ENCODE measurements at places on chromosomes 12 and 14.
A peak's percentile ranks its signal among the peaks of the same experiment; 100 is the strongest.

DNA sequence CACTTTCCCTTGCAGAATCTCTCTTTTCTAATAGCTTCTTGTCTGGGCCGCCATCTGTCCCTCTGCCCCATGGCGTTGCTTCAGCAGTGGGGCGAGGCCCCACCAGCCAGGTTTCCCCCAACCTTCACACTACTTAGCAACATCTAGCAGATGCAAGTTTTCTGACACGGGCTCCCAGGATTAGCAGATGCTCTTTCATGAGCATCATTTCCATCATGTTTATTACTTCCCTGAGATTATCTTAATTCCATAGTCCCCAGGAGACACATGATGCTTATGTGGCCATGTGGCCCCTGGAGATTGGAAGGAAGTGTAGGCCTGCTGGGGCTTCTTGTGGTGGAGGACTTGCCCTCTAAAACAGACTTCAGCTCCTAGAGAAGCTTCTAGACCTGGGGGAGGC lies 102.0 kb upstream of the MYL2 start:
- no peak for DNase-seq

GRCh38 chr14:102940729-102941362 lies 18.4 kb downstream of the AMN start:
- no peak for DNase-seq

DNA sequence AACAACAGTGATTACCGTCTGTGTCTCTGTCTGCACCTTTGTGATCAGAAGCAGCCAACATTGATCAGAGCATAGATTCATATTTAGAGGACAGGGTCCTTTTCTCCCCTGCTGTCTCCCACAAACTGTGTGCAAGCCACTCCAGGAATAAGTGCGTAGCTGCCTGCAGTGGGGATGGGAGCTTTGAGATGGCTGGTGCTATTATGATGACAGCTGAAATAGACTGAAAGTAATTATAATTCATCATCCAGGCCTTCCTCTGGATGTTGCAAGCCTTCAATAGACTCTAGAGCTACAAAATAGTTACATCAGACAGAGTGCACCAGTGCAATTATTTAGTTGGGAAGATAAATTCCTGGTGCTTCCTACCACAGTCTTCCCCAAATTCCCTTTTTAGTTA lies 68.1 kb downstream of the BORCS5 start:
- DNase-seq: no peak

GRCh38 chr14:81981307-81981675 lies 447.6 kb upstream of the SEL1L start:
- no peak for DNase-seq

DNA sequence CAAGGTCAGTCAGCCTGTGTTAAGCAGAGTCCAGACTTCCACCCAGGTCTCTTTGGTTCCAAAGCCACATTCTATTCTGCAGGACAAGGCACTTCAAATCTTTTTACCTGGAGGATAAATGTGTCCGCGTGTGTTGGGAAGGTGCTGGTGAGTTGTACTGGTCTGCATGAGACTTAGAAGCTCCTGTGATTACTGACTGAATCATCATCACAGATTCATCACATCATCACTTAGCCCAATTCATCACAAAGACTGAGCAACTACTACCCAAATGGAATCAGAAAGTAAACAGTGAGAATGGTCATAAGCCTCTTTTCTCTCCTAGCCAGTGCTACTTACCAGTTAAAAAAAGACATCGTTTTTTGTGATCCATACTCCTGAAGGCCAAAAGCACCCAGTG lies 5.3 kb downstream of the SLC15A5 start:
- no peak for DNase-seq

GRCh38 chr12:8722286-8722800 lies 24.6 kb downstream of the RIMKLB start:
- no peak for DNase-seq

GRCh38 chr12:67202011-67202677 lies 67.0 kb upstream of the CAND1 start:
- DNase-seq: no peak

- DNase-seq: no peak
Observed at GRCh38 chr12:52362118-52362726, 5.1 kb downstream of the KRT85 start.

- no peak for DNase-seq
Observed at GRCh38 chr14:85934886-85935254, 404.9 kb downstream of the FLRT2 start.

- DNase-seq: no peak
Observed at GRCh38 chr12:6536894-6537579, 2.7 kb downstream of the GAPDH start.

DNA sequence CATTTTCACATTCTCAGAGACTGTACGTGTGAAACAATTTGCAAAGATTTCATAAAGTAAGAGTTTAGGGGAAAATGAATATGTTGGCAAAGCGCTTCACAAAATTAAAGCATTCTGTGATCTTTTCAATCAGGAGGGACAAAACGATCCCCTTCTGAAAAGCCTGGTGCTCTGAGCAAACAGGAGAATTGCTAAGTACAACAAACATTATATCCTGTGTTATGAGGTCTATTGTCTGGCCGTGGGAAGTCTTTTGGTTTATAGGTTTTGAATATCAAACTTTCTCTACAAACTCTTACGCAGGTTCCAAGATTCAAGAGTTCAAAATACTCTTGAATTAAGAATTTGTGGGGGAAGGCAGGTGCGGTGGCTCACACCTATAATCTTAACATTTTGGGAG lies 7.2 kb upstream of the FOXN3 start:
- DNase-seq: no peak

GRCh38 chr12:83149987-83150386 lies 463.3 kb downstream of the TMTC2 start:
- no peak for DNase-seq

DNA sequence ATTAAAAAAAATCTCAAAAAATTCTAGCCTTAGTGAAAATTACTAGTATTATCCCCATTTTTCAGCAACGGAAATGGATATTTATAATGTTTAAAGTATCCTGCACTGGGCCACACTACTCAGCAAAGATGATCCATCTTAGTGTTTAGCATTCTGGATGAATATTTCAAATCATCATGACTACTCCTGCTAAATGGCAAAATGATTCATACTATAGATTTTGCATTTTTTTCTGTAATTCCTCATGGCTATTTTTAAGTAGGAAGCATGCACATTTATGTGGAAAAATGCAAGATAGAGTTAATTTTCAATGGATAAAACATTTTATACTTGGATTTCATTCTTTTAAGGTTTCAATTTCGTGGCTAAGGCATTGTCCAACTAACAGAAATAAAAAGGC lies 59.6 kb downstream of the LRFN5 start:
- no peak for DNase-seq

GRCh38 chr14:20805485-20805884 lies 2.8 kb upstream of the RNASE1 start:
- DNase-seq: no peak

- no peak for DNase-seq
Observed at GRCh38 chr12:108857158-108857407, 300 bp downstream of the SSH1 start.

DNA sequence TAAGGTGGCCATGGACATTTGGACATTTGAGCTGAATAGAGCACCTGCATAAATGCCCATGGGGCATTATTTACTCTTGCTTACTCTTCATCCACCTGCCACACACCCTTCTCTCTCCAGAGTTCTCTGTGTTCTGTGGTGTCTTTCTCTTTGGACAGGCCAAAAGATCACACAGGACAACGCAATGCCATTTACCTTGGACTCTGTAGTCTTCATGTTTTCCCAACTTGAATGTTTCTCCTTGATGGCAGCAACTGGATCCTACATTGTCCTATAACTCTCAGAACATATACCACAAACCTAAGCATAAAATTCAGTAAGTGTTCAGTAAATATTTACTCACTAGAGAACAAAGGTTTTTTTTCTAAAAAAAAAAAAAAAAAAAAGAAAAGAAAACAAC lies 41.7 kb upstream of the PTHLH start:
- no peak for DNase-seq

GRCh38 chr12:14510574-14510973 lies 57.1 kb downstream of the PLBD1 start:
- DNase-seq: no peak

DNA sequence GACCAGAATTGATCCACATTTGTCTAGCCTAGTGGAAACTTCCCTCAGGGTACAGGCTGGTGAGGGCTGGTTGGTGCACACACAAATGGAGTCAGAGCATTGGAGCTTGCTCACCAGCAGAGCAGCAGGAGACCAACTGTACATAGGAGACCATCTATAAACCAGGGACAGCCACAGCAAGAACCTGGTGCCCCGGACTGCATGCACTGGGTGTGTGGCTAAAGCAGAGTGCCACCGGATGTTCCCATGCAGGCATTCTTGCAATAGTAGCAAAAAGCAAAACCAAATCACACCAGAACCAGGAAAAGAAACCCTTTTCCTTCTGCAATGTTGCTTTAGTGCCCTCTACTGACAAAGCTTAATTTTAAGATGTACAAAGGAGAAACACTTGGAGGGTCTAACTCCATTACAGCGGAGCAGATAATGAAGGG lies 136.4 kb downstream of the MDGA2 start:
- no peak for DNase-seq

DNA sequence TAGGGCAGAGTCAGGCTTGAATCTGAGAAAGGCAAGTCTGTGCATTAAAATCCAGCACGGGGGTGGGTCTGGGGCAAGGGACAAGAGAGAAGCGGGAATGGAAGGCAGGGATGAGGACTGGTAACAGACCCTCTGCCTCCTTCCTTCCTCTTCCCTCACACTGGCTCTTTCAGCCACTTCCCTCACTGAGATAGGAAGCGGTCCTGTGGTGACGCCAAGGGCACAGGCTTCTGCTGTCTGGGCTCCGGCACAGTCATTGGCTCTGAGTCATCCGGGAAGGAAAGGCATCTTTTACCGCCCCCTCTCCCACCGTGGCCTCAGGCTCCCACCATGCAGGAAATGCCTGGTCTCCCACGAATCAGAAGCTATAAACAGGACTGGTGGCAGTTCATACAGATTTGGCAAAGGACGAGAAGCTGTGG lies 70.2 kb downstream of the ETV6 start:
- peak; percentile 40 for DNase-seq

- no peak for DNase-seq
Observed at GRCh38 chr14:72706485-72706884, 187.4 kb downstream of the DPF3 start.

DNA sequence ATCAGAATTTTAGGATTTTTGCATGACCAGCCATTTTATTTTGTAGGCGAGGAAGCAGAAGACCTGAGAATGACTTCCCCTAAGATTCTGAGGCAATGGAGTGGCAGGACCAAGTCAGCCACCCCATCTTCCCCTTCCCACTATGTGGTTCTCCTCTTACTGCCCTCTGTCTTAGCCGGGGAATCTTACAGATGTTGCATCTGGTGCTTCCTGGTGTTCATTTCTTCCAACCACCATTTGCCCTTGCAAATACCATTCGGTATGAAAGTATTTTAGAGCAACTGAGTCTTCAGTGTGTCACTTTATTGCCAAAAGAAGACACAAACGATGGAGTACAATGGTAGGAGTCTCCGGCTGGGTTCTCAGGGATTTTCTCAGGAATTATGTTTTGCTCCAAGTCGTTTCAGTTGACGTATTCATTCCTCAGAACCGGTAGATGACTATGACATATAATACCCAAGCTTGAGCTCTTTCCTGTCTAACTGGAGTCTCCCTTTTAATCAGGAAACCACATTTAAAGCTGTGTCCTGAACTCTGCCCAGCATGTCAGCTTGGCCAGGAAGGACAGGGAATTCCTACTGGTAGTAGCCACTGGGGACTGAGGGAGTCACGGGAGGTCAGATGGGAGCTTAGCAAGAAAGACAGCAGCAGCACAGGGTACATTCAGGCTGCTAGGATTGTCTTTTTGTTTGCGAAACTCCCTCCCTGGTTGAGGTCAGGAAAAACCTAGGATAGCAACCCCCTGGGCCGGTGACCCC lies 87.0 kb downstream of the SAMD4A start:
- DNase-seq: no peak

GRCh38 chr12:132444957-132445883 lies 44.7 kb upstream of the FBRSL1 start:
- DNase-seq: peak; percentile 71

DNA sequence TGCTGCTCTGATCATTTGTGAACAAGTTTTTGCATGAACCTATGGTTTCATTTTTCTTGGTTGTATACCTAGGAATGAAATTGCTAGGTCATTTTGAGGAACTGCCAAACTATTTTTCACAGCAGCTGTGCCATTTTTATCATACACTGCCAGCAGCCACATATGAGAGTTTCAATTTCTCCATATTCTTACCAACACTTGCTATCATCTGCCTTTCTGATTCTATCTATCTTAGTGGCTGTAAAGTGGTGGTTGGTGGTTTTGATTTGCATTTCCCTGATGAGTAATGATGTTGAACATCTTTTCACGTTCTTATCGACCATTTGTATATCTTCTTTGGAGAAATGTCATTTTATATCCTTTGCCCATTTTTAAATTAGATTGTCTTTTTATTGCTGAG lies 146.1 kb downstream of the C12orf75 start:
- no peak for DNase-seq

GRCh38 chr12:19412844-19413243 lies 26.4 kb upstream of the AEBP2 start:
- DNase-seq: no peak

- DNase-seq: no peak
Observed at GRCh38 chr12:132279184-132279889, 50.1 kb downstream of the GALNT9 start.

- no peak for DNase-seq
Observed at GRCh38 chr14:32472512-32473463, 143.7 kb downstream of the AKAP6 start.

GRCh38 chr14:61503167-61503801 lies 181.9 kb downstream of the PRKCH start:
- peak; percentile 60 for DNase-seq

- DNase-seq: no peak
Observed at GRCh38 chr14:76863724-76864407, 37.7 kb downstream of the LRRC74A start.

- DNase-seq: no peak
Observed at GRCh38 chr12:102549691-102550090, 69.3 kb upstream of the IGF1 start.

- DNase-seq: no peak
Observed at GRCh38 chr14:26200687-26201086, 397.1 kb downstream of the NOVA1 start.

GRCh38 chr14:85087201-85087600 lies 442.7 kb upstream of the FLRT2 start:
- DNase-seq: no peak

GRCh38 chr14:103716091-103716801 lies 636 bp downstream of the ZFYVE21 start:
- peak; percentile 29 for DNase-seq
